ENCODE measurements at places on chromosomes 5 and 9. TPM values are rescaled to one million over a fixed set of nuclear protein-coding genes. Genes with fewer than 3 reads are reported as not detected.

- DNase-seq, result no peak
Measured at GRCh38 chr5:163888366-163888765, 382.9 kb downstream of the MAT2B start.

GRCh38 chr5:96387616-96388015, 45.4 kb downstream of the PCSK1 start:
- DNase-seq, result no peak

DNA sequence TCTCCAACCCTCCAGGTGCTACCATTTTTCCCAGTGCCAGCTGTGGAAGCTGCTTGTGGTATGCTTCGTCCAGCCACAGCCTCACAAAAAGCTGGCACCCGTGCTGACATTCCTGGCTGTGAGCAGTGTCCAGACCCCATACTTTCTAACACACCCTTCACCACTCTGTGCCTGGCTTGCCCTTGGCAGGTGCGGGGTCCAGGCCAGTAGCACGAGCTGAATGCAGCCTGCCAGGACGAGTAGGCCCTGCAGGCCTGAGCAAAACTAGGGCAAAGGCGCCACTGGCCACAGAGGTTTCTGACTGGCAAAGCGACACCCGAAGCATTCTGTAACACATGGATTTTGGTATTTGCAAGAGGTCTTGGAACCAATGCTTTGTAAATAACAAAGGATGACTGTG, 26.0 kb upstream of the GHR start:
- no peak for DNase-seq

DNA sequence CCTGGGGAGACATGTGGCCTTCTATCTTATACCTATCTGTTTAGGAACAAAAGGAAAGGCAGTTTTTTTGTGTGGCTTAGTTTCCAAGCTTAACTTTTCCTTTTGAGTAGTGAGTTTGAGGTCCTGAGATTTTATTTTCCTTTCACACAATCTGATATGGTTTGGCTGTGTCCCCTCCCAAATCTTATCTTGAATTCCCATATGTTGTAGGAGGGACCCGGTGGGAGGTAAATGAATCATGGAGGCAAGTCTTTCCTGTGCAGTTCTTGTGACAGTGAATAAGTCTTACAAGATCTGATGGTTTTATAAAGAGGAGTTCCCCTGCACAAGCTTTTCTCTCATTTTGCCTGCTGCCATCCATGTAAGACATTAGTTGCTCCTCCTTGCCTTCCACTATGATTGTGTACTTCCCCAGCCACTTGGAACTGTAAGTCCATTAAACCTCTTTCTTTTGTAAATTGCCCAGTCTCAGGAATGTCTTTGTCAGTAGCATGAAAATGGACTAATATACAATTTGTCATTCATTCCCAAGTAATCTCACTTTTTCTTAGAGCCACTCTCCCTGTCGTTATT, 4.7 kb upstream of the CLTB start:
- DNase-seq, result no peak

- peak; percentile 52 for DNase-seq
Measured at GRCh38 chr5:127492854-127493738, 24.3 kb upstream of the PRRC1 start.

GRCh38 chr5:36418152-36418979, 116.7 kb upstream of the RANBP3L start:
- DNase-seq, result peak; percentile 76

HSD17B3 gene
- 0.10 TPM for total RNA-seq

SLC22A4 gene
- 1.6 TPM for total RNA-seq

ARSI gene
- 7.3 TPM for total RNA-seq

LEAP2 gene
- total RNA-seq, result not detected

OR13D1 gene
- total RNA-seq, result not detected
